Activated T-helper 9 cell treated with anti-CD3 and anti-CD28 coated beads, Interleukin-2, amount 50 U/mL, for 16 hours (primary cell): ENCODE measurements at places on chromosomes 3 and 15.

DNA sequence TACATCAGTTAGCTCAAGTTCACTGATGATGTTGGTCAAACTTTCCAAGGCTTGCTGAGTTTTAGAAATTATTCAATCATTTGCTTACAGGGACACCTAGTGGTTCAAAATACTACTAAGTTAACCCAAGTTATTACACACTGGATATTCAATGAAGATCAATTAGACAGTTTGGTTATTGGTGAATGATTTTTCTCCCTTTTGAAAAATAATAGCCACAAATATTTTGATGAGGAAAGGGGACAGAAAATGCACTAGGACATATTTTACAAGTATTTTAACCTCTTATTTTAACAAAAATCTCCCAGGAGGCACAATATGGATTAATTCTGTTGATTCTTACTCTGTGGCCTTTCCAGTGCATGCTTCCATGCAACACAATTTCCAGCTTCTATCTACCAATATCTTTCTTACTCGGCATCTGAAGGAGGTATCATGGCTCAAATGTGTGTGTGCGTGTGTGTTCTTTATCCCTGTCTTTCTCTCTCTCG is 20.1 kb upstream of the GOLGA6L2 start:
- no peak for DNase-seq

DNA sequence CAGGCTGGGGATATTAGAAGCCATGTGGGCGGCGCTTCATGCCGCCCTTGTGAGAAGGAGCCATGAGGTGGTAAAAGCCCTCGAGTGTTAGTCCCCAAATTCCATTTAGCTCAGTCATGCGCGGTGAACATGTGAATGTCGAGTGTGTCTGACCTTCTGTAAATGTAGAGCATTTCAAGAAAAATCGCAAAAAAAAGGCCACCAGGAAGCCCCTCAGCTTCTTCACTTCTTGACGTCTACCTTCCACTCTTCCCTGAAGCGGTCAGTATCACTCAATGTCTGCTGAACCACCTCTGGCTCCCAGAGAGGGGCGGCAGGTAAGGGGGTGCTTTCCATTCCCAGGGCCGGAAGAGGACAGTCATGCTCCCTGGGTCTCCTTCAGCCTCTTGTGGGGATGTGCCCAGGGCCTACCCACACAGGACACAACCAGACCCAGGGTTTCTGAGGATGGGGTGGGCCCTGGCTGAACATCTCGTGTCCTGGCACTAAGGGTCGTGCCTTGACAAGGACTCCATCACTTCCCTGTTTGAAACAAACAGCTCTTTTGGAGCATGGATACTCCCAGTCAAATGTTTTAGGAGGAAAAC is 274.9 kb downstream of the FAM43A start:
- no peak for DNase-seq

GRCh38 chr3:157611536-157612076 is 108.4 kb upstream of the VEPH1 start:
- DNase-seq = no peak

- no peak for DNase-seq
Observed at GRCh38 chr3:171967932-171968678, 71.3 kb upstream of the FNDC3B start.

DNA sequence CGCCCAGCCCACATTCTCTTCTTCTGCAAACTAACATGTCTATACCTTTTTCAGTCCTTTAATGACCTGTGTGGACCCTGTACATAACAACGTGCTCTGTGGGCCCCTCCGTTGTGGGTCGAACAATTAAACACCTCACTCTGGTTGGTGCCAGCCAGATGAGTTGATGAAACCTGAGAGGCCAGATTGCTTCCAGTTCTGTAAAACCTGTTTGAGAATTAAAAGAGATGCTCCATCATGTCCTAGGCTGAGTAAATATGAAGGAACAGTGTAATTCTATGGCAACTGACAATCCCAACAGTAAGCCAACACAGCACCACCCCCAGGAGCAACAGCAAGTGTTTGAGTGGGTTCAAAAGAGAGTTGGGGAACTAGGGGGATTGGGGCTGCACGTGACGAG is 5.7 kb upstream of the THBS1 start:
- DNase-seq = no peak

DNA sequence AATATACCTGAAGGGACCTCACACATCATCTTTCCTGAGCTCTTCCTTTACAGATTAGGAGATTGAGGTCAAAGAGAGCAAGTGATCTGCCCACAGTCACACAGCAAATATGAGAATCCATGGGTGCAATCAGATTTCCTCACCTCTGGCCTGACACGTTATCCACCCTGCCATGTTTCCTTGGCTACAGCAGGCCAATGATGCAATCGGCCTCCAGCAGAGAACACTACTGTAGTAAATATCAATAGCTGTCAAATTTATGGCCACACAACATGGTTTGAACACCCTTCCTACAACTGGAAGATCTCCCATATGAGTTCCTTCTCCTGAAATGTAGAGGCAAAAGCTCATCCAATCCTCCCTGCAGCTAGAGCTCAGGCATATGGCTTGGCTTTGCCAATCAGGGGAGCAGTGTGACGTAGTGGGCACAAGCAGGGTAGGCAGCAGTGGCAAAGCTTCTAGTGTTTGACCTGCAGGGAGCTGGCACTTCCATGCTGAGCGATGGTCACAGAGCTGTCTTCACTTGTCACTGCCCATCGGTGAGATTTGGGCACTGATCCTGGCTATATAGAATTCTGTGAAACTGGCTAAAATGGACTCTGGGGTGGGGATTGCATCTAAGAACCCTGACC is 271.3 kb downstream of the TJP1 start:
- no peak for DNase-seq

- no peak for DNase-seq
Observed at GRCh38 chr3:46910166-46910760, 32.7 kb downstream of the PTH1R start.

- no peak for DNase-seq
Observed at GRCh38 chr3:101722394-101723173, 1.8 kb upstream of the CEP97 start.

- no peak for DNase-seq
Observed at GRCh38 chr3:155934230-155934629, 63.8 kb downstream of the GMPS start.

GRCh38 chr3:196496183-196496582 is 7.4 kb downstream of the RNF168 start:
- no peak for DNase-seq

- DNase-seq = no peak
Observed at GRCh38 chr15:68349151-68349550, 71.6 kb downstream of the FEM1B start.

DNA sequence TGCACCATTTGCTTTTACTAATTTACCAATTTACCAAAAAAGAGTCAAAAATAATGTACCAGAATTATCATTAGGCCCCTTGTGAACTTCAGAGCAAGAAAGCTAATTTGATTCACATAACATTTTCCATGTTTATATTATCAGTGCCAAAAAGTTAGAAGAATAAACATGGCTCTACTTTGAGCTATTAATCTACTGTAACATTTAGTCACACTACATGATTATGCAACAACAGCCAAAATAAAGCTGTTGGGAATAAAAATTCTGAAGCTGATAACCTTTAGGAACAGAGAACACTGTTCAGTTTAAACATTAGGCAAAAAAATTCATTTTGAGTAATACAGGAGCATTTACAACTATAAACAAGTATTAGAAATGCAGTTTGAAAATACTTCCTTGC is 63.6 kb downstream of the PROS1 start:
- DNase-seq = no peak

- DNase-seq = no peak
Observed at GRCh38 chr3:54785976-54786375, 141.9 kb downstream of the LRTM1 start.

DNA sequence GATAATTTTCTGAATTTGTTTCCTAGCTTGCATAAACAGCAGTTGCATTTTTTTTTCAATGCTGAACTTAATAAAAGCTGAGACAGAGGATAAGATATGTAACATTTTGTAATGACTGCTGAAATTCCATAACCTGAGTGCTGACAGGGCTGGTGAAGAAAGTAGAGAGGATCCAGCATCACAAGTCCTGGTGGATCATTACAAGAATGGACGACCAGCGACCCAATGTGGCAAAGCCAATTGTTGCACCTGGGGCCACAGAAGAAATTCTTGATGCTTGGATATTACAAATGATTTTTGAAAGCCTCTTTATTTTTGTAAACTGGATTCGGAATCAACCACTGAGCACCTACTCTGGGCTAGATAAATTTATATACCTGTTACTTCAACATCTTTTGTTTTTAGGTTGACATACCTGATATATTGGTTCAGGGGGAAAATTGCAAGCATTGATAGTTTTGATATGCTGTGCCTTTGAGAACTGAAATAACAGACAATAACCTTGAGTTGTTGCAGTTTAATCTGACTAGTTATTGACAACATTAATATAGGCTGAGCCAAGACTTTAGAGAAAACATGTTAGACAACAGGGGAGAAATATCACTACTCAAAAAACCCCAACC is 3.9 kb upstream of the ACTL6A start:
- no peak for DNase-seq

- DNase-seq = no peak
Observed at GRCh38 chr3:104040896-104041295, 1325.8 kb upstream of the ALCAM start.

- no peak for DNase-seq
Observed at GRCh38 chr3:7800006-7800780, 701.4 kb upstream of the LMCD1 start.

DNA sequence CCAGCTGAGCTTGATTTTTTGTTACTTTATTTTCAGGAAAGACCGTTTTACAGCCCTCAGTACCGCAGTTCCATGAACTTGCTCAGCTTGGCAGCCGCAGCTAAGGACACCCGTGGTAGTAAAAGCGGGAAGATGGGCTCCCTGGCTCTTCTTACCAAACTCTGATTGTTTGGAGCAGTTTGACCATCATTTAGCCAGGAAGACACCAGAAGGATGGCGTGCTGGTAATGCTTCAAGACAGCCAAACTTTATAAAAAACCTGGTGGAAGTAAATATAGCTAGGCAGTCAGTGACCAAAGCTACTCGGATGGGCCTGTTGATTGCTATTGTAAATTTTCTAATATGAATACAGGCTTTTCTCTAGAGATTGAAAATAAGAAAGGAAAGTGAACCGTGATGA is 28.9 kb downstream of the POLR2M start:
- no peak for DNase-seq
